ENCODE measurements at places on chromosomes 2 and 18. TPM values are rescaled to one million over a fixed set of nuclear protein-coding genes. Genes with fewer than 3 reads are reported as not detected.

Gene LAMA3
- 16.0 TPM for total RNA-seq

Gene DSEL
- 6.2 TPM for total RNA-seq

Gene ANKRD39
- 9.2 TPM for total RNA-seq

Gene RMND5A
- 46.6 TPM for total RNA-seq

Gene TXNDC9
- 129 TPM for total RNA-seq

Gene G6PC2
- total RNA-seq, result not detected

Gene MERTK
- 0.23 TPM for total RNA-seq

Gene SERPINB12
- total RNA-seq, result not detected

Gene GPR45
- total RNA-seq, result not detected

Gene CROCC2
- total RNA-seq, result not detected
